ENCODE measurements at places on chromosomes 5 and 9.

DNA sequence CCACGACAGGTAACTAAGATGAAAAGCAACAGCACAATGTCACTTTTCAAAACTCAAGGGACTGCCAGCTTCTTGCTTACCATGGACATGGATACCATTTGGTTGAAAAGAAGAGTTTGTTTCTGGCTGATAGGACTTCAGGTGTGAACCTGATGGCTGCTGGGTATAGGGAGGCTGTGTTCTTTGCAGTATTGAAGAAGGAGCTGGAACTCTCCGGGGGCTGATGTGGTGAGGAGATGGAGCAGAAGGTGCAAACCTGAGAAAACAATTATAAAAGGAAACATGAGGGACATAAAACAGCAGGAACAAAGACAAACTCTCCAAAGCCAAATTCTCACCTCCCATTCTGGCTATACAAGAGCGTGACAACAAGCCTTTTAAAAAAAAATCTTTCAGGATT is 330.1 kb upstream of the RFX3 start:
- DNase-seq, result no peak

- DNase-seq, result no peak
Measured at GRCh38 chr9:31908891-31909480, 475.5 kb upstream of the ACO1 start.

DNA sequence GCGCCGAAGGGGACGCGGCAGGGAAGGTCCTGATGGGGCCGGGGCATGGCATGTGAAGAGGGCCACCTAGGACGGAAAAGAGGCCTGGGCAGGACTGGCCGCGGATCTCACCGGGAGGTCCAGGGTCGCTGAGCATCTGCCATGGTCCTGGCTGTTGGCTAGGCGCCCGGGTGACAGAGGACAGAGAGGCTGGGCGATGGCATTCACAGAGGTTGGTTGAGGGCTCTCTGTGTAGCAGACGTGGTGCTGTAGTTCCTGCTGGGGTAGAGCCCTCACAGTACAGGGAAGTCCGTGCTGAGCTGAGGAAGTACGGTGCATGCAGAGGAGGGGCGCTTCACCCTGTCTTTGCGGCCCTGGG is 427 bp downstream of the PCYOX1L start:
- no peak for DNase-seq

DNA sequence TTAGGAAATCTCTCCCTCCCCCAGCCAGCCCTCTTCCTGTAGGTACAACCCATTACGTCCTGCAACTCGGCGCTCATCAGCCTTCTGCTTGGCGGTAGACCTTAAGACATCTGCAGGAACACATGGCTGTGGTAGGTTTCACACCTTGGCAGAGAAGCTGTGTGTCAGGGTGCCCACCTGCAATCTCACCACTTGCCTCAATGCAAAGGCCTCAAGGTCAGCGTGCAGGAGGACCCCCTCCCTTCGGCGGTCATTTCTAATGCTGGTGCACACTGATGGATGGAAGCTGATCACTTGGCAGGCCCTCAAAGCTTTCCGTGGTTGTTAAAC is 67.3 kb downstream of the CRB2 start:
- no peak for DNase-seq

DNA sequence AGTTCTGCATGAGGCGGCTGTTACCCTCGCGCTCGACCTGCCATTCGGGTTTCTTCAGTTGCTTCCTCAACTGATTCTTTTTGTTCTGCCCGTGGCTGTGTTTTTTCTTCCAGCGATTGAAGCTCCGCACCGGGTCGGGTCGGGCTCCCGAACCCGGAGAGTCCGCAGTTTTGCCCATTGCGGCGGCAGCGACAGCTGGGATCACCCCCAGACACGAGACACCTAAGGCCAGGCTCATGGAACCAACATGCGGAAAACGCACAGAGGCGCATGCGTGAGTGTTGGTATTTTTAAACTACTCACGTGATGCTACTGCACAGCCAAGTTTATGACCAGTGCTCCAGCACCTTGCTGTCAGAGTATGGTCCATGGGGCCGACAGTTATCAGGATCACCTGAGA is 100.0 kb downstream of the SPATA31D1 start:
- no peak for DNase-seq

DNA sequence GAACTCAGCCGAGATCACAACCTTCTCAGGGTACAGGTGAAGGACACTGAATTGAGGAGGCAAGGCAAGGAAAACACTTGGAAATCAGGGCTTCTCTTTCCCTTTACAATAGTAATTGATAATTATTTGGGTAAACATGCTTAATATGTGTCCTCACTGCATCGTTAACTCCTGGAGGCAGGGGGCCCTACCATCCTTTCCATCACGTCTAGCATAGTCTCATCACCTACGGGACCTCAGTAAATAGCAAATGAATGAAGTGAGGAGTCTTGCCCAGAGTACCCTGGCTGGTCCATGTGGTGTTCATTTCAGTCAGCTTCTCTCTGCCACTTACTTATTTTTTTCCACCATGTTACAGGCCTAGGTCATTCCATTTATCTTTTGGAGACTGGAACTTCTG is 2.3 kb downstream of the F2RL1 start:
- no peak for DNase-seq

DNA sequence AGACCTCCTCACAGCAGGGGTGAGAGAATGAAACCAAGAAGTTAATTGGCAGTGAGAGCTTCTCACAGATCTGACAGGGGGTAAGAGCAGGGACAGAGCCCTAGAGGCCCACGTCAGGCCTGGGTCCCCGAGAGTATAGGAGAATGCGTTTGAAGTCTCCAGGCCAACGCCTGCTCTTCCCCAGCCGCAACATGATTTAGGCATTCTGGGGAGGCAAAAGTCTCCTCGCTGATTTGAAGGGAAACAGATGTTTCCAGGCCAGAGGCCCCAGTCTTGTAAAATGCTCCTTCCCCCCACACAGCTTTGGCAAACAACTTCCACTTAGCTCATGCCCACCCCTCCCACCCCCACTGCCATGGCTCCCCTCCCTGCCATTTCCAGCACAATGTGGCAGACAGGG is 239.2 kb upstream of the TRIM32 start:
- DNase-seq, result no peak

DNA sequence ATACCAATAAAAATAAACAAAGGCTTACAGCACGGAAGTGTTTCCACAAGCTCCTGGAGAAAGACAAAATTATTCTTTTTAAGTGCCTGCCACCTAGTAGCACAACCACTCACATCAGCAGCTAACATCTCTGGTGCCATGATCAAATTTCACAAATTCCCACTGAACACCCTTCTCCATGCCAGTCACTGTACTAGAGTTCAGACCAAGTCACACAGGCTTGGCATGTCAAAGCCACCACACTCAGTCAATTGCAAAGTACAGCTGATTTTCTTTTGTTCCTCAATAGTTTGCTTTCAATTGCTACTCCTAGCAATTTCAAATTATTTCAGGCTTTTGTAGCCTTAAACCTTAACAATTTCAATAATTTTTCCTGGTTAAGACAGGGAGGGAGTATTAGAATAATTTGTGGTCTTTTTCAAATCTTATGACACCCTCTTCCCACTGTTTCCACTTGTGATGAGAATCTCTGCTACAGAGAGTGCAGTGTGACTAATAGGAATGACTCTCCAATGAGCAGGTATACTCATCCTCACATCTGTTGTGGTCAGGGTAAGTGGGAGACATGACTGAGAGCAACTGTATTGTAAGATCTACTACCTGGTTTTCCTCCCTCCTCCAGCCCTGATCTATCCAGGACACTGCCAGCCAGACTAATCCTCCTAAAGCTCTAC is 46.2 kb downstream of the RNF145 start:
- no peak for DNase-seq

DNA sequence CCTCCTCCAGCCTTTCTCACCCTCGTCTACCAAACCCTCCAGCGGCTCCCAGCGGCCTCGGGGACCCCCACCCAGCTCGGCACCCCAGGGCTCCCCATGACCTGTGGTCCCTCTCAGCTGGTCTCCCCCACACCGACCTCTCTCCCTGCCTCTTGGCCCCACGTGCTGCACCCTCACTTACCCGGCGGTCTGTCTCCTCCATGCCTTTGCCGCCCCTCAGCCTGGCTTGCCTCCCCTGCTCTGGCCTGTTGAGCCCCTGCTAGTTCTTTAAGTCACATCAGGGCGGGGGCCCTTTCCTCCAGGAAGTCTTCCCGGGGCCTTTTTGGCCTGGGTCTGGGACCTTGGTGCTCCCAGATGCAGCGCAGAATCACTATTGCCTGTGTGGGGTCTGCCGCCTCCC is 81.5 kb downstream of the LMX1B start:
- no peak for DNase-seq

- no peak for DNase-seq
Measured at GRCh38 chr9:30609713-30610112, 1774.7 kb upstream of the ACO1 start.

DNA sequence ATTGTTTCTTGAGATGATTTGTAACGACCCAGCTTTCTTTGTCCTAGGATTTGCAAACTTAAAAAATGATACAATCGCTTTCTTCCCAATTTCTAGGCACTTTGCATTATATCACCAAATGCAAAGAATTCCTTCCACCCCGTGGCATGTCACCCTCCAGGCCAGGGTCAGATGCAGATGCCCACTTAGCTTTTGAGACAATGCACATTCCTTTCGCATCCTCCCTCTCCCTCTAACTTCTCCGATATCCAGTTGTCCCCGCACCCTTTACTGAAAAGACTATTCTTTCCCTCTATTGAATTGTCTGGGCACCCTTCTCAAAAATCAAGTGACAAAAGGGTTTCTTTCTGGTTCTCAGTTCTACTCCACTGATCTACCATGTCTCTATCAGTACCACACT is 17.3 kb downstream of the RNF130 start:
- DNase-seq, result no peak

- DNase-seq, result no peak
Measured at GRCh38 chr5:18745042-18745987, 1111.1 kb downstream of the TAF11L14 start.

GRCh38 chr9:114318416-114318815 is 4.5 kb upstream of the ORM1 start:
- no peak for DNase-seq

DNA sequence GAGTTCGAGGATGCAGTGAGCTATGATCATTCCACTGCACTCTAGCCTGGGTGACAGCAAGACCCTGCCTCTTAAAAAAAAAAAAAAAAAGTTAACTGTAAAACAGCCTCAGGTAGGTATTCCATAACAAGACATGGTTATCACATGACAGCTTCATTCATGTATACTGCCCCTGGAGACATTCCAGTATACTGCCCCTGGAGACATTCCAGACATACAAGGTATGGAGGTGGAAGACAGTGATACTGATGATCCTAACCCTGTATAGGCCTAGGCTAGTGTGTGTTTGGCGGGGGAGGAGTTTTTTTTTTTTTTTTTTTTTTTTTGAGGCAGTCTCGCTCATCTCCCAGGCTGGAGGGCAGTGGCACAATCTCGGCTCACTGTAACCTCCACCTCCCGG is 105.5 kb downstream of the RICTOR start:
- no peak for DNase-seq

DNA sequence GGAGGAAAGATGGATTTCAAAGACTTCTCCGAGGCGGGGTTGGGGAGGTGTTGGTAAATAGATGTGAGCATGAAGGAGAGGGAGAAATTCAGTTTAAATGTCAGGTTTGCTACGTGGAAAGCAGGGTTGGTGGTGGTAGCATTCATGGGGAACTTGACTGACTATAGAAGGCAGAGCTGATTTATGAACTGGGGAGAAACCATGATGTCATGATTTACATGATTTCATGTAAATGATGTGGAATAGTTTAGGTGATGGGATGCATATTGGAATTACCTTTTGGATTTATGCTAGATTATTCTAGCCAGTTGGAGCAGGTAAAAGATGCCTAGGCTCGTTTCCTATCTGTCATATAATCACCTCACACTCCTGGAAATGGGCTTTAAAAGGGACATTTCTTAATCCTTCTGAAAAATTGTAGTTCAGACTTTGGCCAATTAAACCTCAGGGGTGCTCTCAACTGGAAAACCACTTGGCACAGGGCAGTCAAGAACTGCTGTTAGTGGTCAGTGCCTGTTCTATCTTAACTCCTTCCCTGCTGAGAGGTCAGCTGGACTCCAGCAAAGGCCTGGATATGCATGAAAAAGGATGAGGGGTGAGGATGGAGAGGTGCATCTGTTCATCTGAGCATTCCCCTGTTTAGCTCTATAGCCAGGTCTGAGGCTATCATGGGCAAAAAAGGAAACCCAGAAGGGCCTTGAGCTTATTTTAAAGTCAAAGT is 50.1 kb upstream of the BASP1 start:
- no peak for DNase-seq

DNA sequence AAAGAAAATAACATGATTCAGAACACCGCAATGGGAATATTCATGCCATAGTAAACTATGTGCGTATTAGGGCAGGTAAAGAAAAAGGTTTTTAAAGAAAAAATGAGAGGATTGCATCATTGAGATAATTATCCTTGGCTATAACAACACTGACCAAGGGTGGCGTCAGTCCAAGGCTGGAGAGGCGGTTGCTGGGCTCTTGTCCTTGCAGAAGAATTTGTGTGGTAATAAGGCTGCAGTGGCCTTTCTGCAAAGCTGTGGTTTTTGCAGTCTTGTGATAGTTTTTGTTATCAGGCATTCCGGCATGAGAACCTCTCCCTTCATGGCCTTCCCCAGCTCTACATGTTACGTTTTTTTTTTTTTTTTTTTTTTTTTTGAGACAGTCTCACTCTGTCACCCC is 14.0 kb downstream of the BOD1 start:
- no peak for DNase-seq

DNA sequence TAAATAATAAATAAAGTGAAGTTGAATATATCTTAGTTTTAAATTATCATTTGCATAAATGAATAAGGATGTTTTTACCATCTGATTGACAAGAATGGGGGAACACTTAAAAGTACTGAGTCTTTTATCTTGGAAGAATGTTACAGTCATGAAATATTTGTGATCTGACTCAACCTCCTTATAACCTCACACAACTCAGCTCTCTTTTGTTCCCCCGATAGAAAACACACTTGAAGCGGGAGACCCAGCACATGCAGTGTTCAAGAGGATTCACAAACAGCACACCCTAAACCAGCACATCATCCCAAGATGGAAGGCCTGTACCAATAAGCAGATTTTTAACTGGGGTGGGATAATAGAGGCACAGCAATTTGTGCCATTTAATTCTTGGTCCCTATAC is 15.5 kb downstream of the BAAT start:
- DNase-seq, result no peak
